ENCODE measurements at places on chromosomes 3 and 15. TPM values are rescaled to one million over a fixed set of nuclear protein-coding genes. Genes with fewer than 3 reads are reported as not detected.
A peak's percentile ranks its signal among the peaks of the same experiment; 100 is the strongest.

The DUOXA2 gene
- not detected for total RNA-seq

DNA sequence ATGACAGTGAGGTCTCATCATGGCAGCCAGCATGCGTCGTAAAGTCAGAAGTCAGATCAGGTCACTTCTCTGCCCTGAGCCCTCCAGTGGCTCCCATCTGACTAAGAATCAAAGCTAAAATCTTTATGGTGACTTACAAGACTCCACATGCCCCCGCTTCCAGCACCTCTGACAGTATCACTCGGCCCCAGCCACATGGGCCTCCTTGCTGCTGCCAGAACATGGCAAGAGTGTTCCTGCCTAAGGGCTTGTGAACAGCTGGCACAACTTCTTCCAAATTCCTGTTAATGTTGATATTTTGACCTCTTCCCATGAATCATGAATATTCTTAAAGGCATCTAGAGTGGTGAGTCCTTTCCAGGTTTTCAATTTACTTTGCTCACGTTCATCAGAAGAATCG is 20.5 kb downstream of the POLR2M start:
- H3K27me3 ChIP-seq = no peaks in the 10 kb centered on the region
- DNase-seq = no peak
- H3K4me1 ChIP-seq = no peaks in the 10 kb centered on the region
- no peak overlapping the region for H3K27ac ChIP-seq
- no peak overlapping the region for H3K4me3 ChIP-seq
- peaks cover 4% of the 10 kb centered on the region for H3K36me3 ChIP-seq

DNA sequence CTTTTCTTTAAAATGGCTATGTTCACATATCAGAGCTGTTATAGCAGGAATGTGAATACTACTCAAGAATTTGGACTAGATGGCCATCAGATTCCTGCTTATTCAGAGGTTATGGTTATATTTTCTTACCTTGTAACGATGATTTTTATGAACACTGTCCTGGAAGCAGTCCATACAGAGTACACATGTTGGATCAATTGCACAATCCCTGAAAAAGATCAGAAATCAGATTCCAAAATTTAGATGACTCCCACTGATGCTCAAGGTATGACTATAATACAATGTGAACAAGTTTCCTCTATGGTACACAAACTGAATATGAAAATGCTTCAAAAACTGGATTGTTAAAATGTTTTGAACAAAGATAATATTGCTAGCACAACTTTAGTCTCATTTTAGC is 23.3 kb downstream of the UBR1 start:
- H3K4me1 ChIP-seq = peaks cover 6% of the 10 kb centered on the region
- peak overlapping the region; percentile 6 for H3K27ac ChIP-seq
- H3K27me3 ChIP-seq = no peaks in the 10 kb centered on the region
- H3K36me3 ChIP-seq = peaks cover 47% of the 10 kb centered on the region

DNA sequence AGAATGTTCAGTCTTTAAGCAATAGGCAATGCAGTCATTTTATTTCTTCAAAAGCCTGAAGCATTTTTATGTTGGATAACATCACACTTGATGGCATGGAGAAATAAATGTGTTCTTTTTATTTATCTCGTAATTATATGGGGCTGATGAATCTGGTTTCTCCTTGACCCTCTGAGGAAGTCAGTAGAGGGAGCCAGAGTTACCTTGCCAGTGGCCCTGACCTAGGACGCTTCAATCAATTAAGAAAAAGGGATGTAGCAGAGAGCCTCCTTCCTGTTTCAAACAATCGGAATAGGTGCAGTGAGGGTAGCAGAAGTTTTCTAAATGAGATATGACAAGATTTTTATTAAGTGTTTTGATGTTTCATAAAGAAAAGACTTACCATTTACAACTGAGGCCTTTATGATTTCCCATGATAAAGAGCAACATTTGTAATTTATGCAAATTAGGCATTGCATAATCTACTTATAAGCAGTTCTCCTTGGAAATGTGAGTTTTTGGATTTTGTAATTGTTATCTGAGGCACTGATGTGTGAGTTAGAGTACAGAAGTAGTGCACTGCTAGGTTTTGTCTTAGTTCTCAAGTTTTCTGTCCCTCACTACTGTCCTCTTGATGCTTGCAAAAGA is 129.1 kb downstream of the RAP2B start:
- peaks cover 30% of the 10 kb centered on the region for H3K4me1 ChIP-seq
- no peaks in the 10 kb centered on the region for H3K27me3 ChIP-seq
- H3K27ac ChIP-seq = no peak overlapping the region
- H3K36me3 ChIP-seq = no peaks in the 10 kb centered on the region
- no peak overlapping the region for H3K4me3 ChIP-seq

DNA sequence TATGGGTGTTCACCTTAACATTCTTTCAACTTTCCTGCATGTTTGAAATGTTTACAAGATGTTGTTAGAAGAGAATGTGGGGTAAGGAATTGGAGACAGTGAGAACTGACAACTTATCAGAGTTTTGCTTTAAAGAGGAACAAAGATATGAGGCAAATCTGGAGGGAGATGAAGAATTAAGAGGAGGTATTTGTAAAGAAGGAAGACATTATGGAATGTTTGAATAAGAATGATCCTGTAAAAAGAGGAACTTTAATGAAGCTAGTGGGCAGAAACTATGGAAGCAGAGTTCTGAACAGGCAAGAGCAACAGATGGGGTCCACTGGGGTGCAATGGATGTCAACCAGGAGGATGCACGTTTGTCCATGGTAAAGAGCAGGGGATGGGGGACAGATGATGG is 27.7 kb downstream of the PLD1 start:
- no peak for DNase-seq
- H3K4me1 ChIP-seq = no peaks in the 10 kb centered on the region
- no peak overlapping the region for H3K4me3 ChIP-seq

- peak overlapping the region; percentile 88 for H3K27ac ChIP-seq
- H3K4me1 ChIP-seq = peaks cover 68% of the 10 kb centered on the region
- H3K4me3 ChIP-seq = peak overlapping the region; percentile 89
- DNase-seq = peak; percentile 73
These were observed 2.4 kb downstream of the PML start for GRCh38 chr15:73996939-73997338.

GRCh38 chr3:19866751-19867347 is 67.2 kb downstream of the EFHB start:
- H3K27ac ChIP-seq = no peak overlapping the region
- no peak overlapping the region for H3K4me3 ChIP-seq
- no peaks in the 10 kb centered on the region for H3K4me1 ChIP-seq
- peaks cover 10% of the 10 kb centered on the region for H3K27me3 ChIP-seq
- peak; percentile 54 for DNase-seq
- H3K36me3 ChIP-seq = no peaks in the 10 kb centered on the region

DNA sequence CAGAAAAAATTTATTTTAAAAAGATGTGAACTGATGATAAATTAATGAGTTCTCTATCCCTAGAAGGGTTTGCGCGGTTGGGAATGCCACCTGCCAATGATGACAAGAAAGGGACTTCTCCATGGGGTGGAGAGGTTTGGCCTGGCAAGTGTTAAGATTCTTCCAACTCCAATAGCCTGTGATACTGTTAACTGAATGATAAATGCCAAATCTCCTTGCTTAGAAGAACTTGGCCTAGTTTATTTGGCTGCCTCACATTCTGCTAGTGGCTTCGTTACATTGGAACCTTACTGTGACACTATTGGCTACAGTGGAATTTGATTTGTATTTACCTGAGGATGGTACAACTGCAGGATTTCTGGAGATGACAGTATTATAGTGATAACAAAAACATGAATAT is 91.7 kb upstream of the CCNL1 start:
- H3K36me3 ChIP-seq = no peaks in the 10 kb centered on the region
- peaks cover 3% of the 10 kb centered on the region for H3K4me1 ChIP-seq
- DNase-seq = no peak
- H3K4me3 ChIP-seq = no peak overlapping the region
- H3K27ac ChIP-seq = no peak overlapping the region

DNA sequence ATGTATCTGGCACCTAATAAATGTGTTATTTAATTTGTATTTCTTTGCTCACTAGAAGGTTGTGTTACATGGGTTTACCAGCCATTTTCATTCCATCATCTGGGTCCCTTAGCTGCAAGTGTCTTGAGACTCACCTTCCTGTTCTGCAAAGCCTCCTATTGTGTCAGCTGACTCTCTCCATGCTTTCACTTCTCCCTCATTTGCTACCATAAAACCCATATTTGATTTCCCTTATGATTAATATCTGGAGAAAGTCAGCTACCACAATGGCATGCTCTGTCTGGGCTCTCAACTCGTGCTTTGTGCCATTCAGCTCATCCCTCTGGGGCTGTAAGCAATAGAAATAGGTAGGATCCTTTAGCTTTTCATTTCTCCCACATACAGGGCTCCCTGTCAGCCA is 79.5 kb upstream of the EIF1B start:
- H3K4me1 ChIP-seq = no peaks in the 10 kb centered on the region
- H3K27ac ChIP-seq = no peak overlapping the region
- no peak for DNase-seq
- H3K4me3 ChIP-seq = no peak overlapping the region

GRCh38 chr15:78291698-78292097 is 7.7 kb downstream of the SKIC8 start:
- H3K27ac ChIP-seq = no peak overlapping the region
- H3K27me3 ChIP-seq = no peaks in the 10 kb centered on the region
- DNase-seq = no peak
- no peaks in the 10 kb centered on the region for H3K4me1 ChIP-seq
- H3K36me3 ChIP-seq = peaks cover 23% of the 10 kb centered on the region

GRCh38 chr15:47395076-47395475 is 322.2 kb upstream of the SEMA6D start:
- no peak overlapping the region for H3K4me3 ChIP-seq
- H3K36me3 ChIP-seq = no peaks in the 10 kb centered on the region
- no peaks in the 10 kb centered on the region for H3K4me1 ChIP-seq
- no peak for DNase-seq
- H3K27me3 ChIP-seq = no peaks in the 10 kb centered on the region

GRCh38 chr3:53254509-53255422 is 1.1 kb downstream of the TKT start:
- peaks cover 6% of the 10 kb centered on the region for H3K27me3 ChIP-seq
- H3K4me1 ChIP-seq = peaks cover 46% of the 10 kb centered on the region
- peak overlapping the region; percentile 88 for H3K27ac ChIP-seq
- DNase-seq = peak; percentile 74

DNA sequence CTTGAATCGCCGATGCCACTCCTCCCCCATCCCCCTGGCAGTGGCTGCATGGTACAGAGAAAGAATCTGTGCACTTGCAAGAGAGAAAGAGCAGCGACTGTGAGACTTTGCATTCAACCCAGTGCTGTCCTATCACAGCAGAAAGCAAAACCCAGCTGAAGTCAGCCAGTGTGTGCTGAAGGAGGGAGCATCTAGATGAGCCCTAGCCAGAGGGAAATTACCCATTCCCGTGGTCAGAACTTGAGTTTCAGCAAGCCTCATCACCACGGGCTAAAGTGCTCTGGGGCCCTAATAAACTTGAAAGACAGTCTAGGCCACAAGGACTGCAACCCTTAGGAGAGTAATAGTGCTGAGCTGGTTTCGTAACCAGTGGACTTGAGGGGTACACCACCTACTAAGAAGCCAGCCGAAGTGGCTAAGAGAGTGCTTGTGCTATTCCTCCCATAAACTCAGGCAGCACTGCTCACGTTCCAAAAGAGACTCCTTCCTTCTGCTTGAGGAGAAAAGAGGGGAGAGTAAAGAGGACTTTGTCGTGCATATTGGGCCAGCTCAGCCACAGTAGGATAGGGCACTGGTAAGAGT is 15.2 kb upstream of the PIK3R4 start:
- no peaks in the 10 kb centered on the region for H3K36me3 ChIP-seq
- no peak overlapping the region for H3K4me3 ChIP-seq
- peaks cover 9% of the 10 kb centered on the region for H3K4me1 ChIP-seq
- DNase-seq = no peak

GRCh38 chr3:71227270-71227661 is 356.3 kb downstream of the FOXP1 start:
- peaks cover 6% of the 10 kb centered on the region for H3K36me3 ChIP-seq
- H3K27ac ChIP-seq = peak overlapping the region; percentile 95
- no peaks in the 10 kb centered on the region for H3K27me3 ChIP-seq
- peaks cover 65% of the 10 kb centered on the region for H3K4me1 ChIP-seq
- peak overlapping the region; percentile 73 for H3K4me3 ChIP-seq
- DNase-seq = no peak

DNA sequence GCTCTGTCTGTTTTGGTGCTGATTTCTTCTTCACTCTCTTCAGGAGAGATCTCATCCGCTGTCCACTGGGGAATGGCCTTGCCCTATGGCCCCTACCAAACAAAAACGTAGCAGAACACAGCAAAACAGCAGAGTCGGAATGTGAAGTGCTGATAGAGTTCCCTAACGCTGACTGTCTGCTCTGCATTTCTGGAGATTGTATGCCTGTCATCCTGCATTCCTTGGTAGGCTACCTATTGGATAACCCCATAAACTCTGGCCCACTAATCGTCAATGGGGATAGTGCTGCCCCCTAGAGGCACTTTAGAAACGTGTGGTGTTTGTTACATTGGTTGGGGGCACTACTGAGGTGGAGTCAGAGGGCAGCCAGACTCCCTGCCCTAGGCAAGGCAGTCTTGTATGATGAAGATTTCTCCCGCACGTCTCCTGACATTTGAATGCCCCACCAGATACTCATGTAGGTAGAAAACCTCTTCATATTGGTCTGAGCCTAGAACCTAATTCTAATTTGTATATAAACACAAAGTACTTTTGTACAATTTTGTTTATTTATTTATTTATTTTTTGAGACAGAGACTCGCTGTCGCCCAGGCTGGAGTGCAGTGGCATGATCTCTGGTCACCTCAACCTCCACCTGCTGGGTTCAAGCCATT is 15.6 kb upstream of the MAGEF1 start:
- no peak overlapping the region for H3K4me3 ChIP-seq
- peaks cover 16% of the 10 kb centered on the region for H3K27me3 ChIP-seq
- H3K4me1 ChIP-seq = no peaks in the 10 kb centered on the region
- no peaks in the 10 kb centered on the region for H3K36me3 ChIP-seq

The GOLGA6L2 gene
- not detected for total RNA-seq

GRCh38 chr3:129013491-129013891 is 12.4 kb downstream of the EFCC1 start:
- no peaks in the 10 kb centered on the region for H3K36me3 ChIP-seq
- H3K4me3 ChIP-seq = no peak overlapping the region
- H3K4me1 ChIP-seq = peaks cover 37% of the 10 kb centered on the region
- H3K27ac ChIP-seq = no peak overlapping the region
- no peaks in the 10 kb centered on the region for H3K27me3 ChIP-seq

The SAXO2 gene
- total RNA-seq = 1.6 TPM

The ESYT3 gene
- 0.16 TPM for total RNA-seq

The CEP63 gene
- total RNA-seq = 27.7 TPM

GRCh38 chr3:141191097-141191749 is 40.4 kb upstream of the PXYLP1 start:
- no peak for DNase-seq
- peaks cover 10% of the 10 kb centered on the region for H3K27me3 ChIP-seq
- no peak overlapping the region for H3K27ac ChIP-seq
- H3K4me3 ChIP-seq = no peak overlapping the region

GRCh38 chr3:81622395-81622794 is 139.1 kb downstream of the GBE1 start:
- H3K27ac ChIP-seq = no peak overlapping the region
- H3K36me3 ChIP-seq = peaks cover 2% of the 10 kb centered on the region
- no peaks in the 10 kb centered on the region for H3K4me1 ChIP-seq
- no peaks in the 10 kb centered on the region for H3K27me3 ChIP-seq
- no peak for DNase-seq
- H3K4me3 ChIP-seq = no peak overlapping the region

The MEGF11 gene
- total RNA-seq = not detected

The ZNF620 gene
- total RNA-seq = 4.0 TPM

GRCh38 chr15:57580866-57581265 is 10.8 kb upstream of the MYZAP start:
- H3K36me3 ChIP-seq = no peaks in the 10 kb centered on the region
- H3K4me1 ChIP-seq = no peaks in the 10 kb centered on the region
- peaks cover 6% of the 10 kb centered on the region for H3K27me3 ChIP-seq
- no peak for DNase-seq
- H3K4me3 ChIP-seq = no peak overlapping the region

GRCh38 chr3:73555076-73555475 is 69.7 kb downstream of the PDZRN3 start:
- H3K27me3 ChIP-seq = no peaks in the 10 kb centered on the region
- H3K4me3 ChIP-seq = no peak overlapping the region
- no peak for DNase-seq
- no peaks in the 10 kb centered on the region for H3K36me3 ChIP-seq
- H3K27ac ChIP-seq = no peak overlapping the region

Data from activated CD8-positive, alpha-beta T cell treated with anti-CD3 and anti-CD28 coated beads, Interleukin-2, amount 10 ng/mL, durations not matched to agents 7 days and 5 days (primary cell).